ENCODE measurements at places on chromosomes 7 and 10.

DNA sequence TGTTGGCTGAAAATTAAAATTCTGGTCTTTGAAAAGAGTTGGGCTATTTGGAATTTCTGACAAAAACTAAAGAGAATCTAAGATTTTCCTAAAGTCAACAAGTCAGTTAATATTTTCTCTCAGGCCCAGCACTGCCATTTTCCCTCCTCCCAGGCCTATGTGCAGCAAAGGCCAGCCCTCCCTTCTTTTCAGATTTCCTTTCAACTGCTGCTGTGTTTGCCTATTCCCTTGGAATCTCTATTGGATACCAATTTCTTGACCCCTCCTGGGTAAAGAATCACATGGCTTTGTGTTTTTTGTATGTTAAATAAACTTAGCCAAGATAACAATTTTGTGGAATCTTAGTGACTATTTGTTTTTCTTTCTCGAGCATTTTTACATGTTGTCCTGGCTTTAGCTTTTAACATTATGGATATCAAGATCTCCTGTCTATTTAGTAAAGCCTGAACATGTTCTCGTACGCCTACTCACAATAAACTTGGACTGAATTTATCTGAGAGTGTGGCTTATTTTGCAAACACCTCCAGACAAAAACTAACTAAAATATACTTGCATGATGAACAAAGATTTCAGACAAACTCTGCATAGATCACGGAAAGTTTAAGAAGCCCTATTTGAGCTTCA lies 19.9 kb downstream of the MACC1 start:
- no peak for DNase-seq
- H3K4me3 ChIP-seq: no peak overlapping the region
- no peaks in the 10 kb centered on the region for H3K4me1 ChIP-seq
- no peaks in the 10 kb centered on the region for H3K36me3 ChIP-seq

DNA sequence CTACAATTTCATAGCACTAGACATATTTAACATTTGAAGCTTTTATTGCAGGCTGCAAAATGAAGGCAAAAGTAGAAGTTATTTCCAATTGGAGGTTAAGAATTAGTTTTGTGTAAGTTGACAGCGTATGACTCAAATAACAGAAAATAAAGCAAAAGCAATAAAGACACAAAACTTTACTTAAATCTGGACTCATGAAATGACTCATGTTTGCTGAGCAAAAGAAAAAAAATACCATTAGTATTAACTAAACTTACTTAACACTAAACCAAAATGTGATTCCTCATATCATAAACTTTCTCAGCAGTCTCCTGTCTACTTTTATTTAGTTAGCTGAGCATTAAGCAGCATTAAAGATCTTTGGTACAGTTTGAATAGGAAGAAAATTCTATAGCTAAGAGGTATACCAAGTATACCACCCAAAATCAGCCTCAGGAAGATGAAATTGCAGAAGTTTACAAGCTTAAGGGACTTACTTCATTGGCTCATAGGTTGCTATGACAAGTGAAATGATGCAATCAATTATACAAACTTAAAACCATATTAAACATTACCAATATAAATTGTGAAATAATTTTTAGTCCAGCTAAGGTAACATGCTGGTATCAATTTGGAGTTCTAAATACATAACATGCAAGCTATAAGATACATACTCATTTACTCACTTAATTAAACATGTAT lies 1131.4 kb downstream of the XPNPEP1 start:
- DNase-seq: no peak
- no peaks in the 10 kb centered on the region for H3K4me1 ChIP-seq
- H3K4me3 ChIP-seq: no peak overlapping the region
- no peaks in the 10 kb centered on the region for H3K36me3 ChIP-seq
- H3K27me3 ChIP-seq: no peaks in the 10 kb centered on the region
- no peak overlapping the region for H3K27ac ChIP-seq

DNA sequence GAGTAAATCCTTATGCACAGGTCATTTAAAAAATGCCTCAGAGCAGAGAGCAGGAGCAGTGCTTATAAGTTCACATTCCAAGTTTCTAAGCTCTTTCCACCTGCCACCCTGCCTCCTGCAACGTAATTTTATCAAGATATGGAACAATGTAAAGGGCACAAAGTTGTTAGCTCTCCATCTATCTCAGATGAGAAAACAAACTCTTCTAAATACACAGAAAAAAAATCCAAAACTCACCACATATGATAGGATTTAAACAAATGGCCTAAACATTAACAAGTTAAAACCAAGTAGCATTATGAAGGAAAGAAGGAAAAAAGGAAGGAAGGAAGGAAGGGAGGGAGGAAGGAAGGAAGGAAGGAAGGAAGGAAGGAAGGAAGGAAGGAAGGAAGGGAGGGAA lies 1132.8 kb downstream of the GRM8 start:
- no peaks in the 10 kb centered on the region for H3K36me3 ChIP-seq
- H3K4me3 ChIP-seq: no peak overlapping the region
- no peaks in the 10 kb centered on the region for H3K4me1 ChIP-seq
- no peaks in the 10 kb centered on the region for H3K27me3 ChIP-seq
- no peak overlapping the region for H3K27ac ChIP-seq

DNA sequence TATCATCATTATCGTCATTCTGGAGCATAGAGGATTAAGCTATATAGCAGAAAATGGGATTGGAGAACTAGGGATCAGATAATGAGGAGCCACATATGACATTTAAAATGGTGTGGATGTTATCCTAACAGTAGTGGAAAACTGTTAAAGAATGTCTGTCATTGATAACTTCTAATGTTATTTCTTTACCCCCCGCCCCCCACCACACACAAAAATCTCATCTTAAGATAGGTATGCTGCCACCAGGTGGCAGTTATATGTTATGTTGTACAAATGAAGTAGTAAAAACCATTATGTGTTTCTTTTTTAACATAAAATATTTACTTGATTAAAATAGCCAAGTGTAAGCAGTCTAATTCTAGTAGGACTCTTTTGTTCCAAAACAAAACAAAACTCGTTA lies 13.0 kb downstream of the AKAP9 start:
- no peak for DNase-seq
- H3K27ac ChIP-seq: no peak overlapping the region
- peaks cover 4% of the 10 kb centered on the region for H3K36me3 ChIP-seq
- no peaks in the 10 kb centered on the region for H3K27me3 ChIP-seq
- peaks cover 33% of the 10 kb centered on the region for H3K4me1 ChIP-seq
- no peak overlapping the region for H3K4me3 ChIP-seq

DNA sequence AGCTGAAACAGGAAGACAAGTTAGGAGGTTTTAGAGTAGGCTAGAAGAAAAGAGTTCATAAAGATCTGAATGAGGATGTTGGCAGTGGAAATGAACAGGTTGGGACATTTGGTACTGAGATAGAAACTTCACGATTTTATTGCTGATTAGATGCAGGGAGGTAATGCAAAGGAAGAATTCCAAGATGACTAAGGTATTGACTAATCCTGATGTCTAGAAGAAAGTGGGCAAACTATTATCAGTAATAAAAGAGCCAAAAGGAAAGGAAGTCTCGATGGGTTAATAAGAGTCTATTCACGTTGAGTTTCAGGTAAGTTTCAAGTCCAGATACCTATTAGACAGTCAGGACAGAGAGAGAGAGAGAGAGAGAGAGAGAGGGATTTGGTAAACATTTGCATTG lies 631.3 kb upstream of the LRRTM3 start:
- no peaks in the 10 kb centered on the region for H3K27me3 ChIP-seq
- no peak overlapping the region for H3K27ac ChIP-seq
- DNase-seq: no peak
- H3K4me3 ChIP-seq: no peak overlapping the region
- H3K4me1 ChIP-seq: no peaks in the 10 kb centered on the region

- no peaks in the 10 kb centered on the region for H3K27me3 ChIP-seq
- no peaks in the 10 kb centered on the region for H3K4me1 ChIP-seq
- no peak overlapping the region for H3K4me3 ChIP-seq
- no peaks in the 10 kb centered on the region for H3K36me3 ChIP-seq
These were observed 117.4 kb downstream of the INPP5A start for GRCh38 chr10:132654708-132655661.

GRCh38 chr10:76067447-76067846 lies 636.0 kb downstream of the LRMDA start:
- H3K36me3 ChIP-seq: no peaks in the 10 kb centered on the region
- no peaks in the 10 kb centered on the region for H3K4me1 ChIP-seq
- DNase-seq: no peak
- H3K4me3 ChIP-seq: no peak overlapping the region
- no peaks in the 10 kb centered on the region for H3K27me3 ChIP-seq

DNA sequence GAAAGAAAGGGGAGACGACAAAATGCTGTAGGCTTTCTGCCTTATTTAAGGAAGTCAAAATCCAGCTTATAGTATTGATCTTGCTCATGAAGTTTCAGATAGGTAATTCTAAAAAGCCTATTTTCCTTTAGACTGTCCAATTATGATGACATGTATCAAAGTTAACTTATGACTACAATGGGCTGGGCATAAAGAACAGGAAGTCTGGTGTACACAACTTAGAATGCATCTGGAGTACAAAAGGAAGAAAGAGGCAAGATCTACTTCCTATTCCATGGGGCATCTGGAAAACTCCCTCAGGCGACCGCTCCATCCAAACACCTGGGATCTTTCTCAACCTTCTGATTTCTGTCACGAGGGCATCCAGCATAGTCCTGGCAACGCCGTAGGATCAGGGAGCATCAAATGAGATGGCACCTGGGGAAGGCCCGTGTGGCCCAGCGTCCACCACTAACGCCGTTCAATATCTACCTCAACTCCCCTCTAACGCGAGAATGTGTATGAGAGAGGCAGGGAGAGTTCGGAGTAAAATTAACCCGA lies 512 bp downstream of the FAM24B start:
- H3K4me1 ChIP-seq: no peaks in the 10 kb centered on the region
- H3K4me3 ChIP-seq: peak overlapping the region; percentile 49
- DNase-seq: no peak
- H3K36me3 ChIP-seq: no peaks in the 10 kb centered on the region

- no peak overlapping the region for H3K4me3 ChIP-seq
- H3K36me3 ChIP-seq: no peaks in the 10 kb centered on the region
- no peak overlapping the region for H3K27ac ChIP-seq
- no peaks in the 10 kb centered on the region for H3K4me1 ChIP-seq
These were observed 203.1 kb upstream of the PCLO start for GRCh38 chr7:83365746-83366145.

DNA sequence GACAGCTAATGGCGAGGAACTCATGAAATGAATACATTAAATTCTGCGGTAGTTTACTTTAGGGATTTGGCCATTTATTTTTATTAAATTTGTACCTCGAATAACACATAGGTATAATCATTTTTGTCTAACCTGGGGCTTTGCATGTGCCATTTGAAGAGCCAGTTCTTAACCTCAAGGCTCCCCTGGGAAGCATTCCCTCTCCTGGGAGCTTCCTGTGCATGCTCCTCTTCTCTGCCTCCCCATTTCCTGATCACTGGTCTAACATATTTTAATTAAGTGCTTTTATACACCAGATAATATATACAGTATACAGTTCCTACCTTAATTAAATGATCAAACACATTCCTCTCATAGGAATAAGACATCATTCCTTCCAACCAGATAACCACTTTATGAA lies 183.9 kb upstream of the FZD1 start:
- no peak overlapping the region for H3K27ac ChIP-seq
- peaks cover 41% of the 10 kb centered on the region for H3K4me1 ChIP-seq
- no peak for DNase-seq
- no peaks in the 10 kb centered on the region for H3K36me3 ChIP-seq
- H3K4me3 ChIP-seq: no peak overlapping the region

- DNase-seq: no peak
- no peak overlapping the region for H3K4me3 ChIP-seq
- peaks cover 10% of the 10 kb centered on the region for H3K36me3 ChIP-seq
- no peaks in the 10 kb centered on the region for H3K4me1 ChIP-seq
- H3K27me3 ChIP-seq: no peaks in the 10 kb centered on the region
These were observed 142.1 kb downstream of the CDK14 start for GRCh38 chr7:90738249-90738648.

DNA sequence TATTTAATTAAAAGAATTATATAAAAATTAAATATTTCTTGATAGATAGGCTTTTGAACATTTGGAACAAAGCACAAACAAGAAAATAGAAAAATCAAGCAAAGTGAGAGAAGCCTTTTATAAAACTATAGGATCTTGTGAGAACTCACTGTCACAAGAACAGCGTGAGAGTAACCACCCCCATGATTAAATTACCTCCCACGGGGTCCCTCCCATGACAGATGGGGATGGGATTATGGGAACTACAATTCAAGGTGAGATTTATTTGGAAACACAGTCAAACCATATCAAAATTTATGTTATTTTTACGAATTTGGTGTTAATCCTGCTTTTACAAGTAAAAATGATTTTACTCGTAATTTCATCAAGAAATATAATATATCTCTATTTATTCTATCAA lies 1136.1 kb upstream of the POT1 start:
- H3K4me3 ChIP-seq: no peak overlapping the region
- no peaks in the 10 kb centered on the region for H3K36me3 ChIP-seq
- H3K27ac ChIP-seq: no peak overlapping the region
- no peak for DNase-seq
- H3K27me3 ChIP-seq: no peaks in the 10 kb centered on the region

DNA sequence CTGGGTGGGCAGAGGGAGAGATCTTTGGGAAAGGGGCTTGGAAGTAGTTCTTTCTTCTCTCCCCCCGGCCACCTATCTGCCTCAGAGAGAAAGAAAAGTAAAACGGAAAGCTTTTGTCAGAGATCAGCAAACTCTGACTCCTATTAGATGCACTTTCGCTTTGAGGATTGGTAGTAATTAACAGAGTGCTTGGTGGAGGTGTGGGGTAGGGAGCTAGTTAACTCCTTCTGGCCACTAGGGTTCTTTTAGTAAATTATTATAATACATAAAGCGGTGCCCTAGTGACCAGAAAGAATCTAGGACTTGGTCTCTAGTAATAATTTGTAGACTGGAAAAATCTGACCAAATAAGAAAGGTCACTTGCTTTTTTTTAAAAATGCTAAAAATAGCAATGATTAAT lies 54.6 kb downstream of the CPVL start:
- no peaks in the 10 kb centered on the region for H3K27me3 ChIP-seq
- peak overlapping the region; percentile 77 for H3K27ac ChIP-seq
- H3K4me3 ChIP-seq: peak overlapping the region; percentile 49
- H3K36me3 ChIP-seq: no peaks in the 10 kb centered on the region
- DNase-seq: no peak

DNA sequence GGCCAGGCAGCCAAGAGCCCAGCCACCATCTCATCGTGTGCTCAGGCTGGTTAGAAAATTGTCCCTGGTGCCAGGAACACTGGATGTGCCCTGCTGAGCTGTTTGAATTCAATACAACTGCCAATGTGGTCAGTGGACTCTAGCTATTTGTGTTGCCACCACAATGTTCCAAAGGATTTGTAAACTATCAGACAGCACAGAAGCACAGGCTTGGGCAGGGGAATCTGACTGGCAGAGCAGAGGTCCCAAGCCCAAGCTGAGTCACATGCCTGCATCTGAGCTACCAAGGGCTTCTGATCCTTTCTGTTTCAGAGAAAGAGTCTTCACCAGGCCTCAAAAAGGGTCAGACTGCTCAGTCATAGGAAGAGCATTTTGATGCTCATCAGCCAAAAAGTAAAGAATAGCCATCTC lies 232.1 kb upstream of the SEMA3C start:
- no peaks in the 10 kb centered on the region for H3K27me3 ChIP-seq
- H3K4me3 ChIP-seq: no peak overlapping the region
- no peak for DNase-seq
- H3K36me3 ChIP-seq: no peaks in the 10 kb centered on the region
